ENCODE measurements at places on chromosomes 6 and 20.

GRCh38 chr20:21149344-21149743, 23.5 kb downstream of the KIZ start:
- DNase-seq, result no peak

GRCh38 chr20:1505361-1505760, 14.1 kb upstream of the SIRPB2 start:
- DNase-seq, result no peak

DNA sequence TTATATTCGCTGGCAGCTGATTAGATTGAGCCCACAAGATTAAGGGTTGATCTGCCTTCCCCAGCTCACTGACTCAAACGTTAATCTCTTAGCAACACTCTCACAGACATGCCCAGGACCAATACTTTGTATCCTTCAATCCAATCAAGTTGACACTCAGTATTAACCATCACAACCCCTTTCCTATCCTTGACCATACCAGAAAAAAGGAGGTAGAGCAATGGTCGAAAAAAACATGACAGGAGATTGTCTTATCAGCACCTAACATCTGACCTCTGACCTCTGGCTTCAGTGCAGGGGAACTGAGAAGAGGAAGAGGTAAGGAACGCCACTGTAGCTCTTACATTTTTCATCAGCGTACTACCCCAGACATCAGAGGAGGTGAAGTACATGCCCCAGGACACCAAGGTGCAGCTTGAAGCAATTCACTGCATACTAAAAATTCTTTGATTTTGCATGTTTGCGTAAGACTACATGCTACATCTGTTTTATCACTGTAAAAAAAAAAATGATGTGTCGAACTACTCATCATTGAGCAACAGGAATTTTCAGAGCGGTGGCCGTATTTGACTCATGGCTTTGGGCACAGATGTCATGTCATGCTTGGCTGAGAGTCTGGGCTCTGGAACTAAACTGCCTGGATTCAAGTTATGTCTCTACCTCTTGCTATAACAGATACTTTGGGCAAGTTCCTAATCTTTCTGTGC, 188.0 kb upstream of the TAB2 start:
- no peak for DNase-seq

DNA sequence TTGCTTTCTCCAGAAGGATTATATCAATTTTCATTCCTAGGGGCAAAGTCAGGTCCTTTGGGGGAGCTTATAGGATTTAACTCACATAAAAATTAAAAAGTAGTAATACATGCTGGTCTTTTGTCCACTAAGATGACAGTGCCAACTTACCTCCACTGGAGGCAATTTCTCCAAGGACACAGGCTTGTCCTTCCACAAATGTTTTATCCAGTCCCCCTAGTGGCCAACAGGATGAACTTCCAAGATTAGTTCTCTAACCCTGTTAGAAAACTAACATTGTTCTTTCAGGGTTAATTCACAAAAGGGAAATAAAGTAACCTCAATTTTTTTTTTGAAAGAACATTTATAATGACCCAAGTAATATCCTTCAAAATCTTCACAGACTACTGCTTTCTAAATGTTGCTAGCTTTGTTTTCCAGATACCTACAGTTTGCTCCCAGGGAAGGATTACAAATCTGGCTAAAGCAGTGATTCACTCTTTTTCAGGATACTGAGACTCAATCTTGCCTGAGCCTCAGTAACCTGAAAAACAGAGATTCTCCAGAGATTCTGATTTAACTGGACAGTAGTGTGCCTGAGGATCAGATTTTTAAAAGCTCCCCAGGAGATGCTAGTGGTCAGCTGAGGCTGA, 31.7 kb upstream of the UBR2 start:
- no peak for DNase-seq

- DNase-seq, result no peak
Observed at GRCh38 chr6:149457316-149457884, 27.4 kb downstream of the ZC3H12D start.

GRCh38 chr6:11994875-11995461, 17.1 kb upstream of the HIVEP1 start:
- DNase-seq, result no peak

GRCh38 chr6:16764188-16764950, 3.1 kb upstream of the ATXN1 start:
- no peak for DNase-seq

GRCh38 chr6:3208098-3208774, 19.2 kb downstream of the TUBB2B start:
- DNase-seq, result no peak

GRCh38 chr6:27753668-27754407, 158.4 kb downstream of the OR2B2 start:
- DNase-seq, result peak; percentile 26

- no peak for DNase-seq
Observed at GRCh38 chr6:63868351-63868750, 232.7 kb downstream of the PHF3 start.

GRCh38 chr6:5781966-5782556, 224.7 kb downstream of the NRN1 start:
- no peak for DNase-seq

DNA sequence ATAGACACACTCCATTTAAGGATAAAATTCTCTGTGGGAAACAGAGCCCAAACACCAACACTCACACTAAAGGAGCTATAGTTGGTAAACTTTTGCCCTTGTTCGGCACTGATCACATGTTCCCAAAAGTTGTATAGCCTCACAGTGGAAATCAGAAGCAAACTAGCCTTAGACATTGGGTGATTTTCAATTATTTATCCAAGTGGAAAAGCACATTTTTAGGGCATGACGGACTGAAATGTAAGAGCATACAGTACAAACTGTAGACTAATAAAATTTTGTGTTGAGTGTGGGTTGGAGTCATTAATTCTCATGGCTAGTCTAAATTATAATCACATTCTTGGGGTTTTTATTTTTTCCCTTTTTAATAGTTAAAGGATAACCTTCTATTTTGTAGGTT, 202.4 kb downstream of the MOXD1 start:
- no peak for DNase-seq

All from amygdala (tissue), 56 donors.